ENCODE measurements at places on chromosomes 12 and 14. TPM values are rescaled to one million over a fixed set of nuclear protein-coding genes. Genes with fewer than 3 reads are reported as not detected.

ZNF605 gene
- 12.9 TPM for total RNA-seq

SYNDIG1L gene
- total RNA-seq = 0.11 TPM

SOX5 gene
- 2.9 TPM for total RNA-seq

APOF gene
- not detected for total RNA-seq

SLC10A1 gene
- not detected for total RNA-seq

MYL6B gene
- total RNA-seq = 54.1 TPM

KITLG gene
- 8.6 TPM for total RNA-seq

GTF2H3 gene
- 13.9 TPM for total RNA-seq

SP1 gene
- 27.4 TPM for total RNA-seq

ERO1A gene
- 14.6 TPM for total RNA-seq

WNT5B gene
- 2.1 TPM for total RNA-seq

HNF1A gene
- not detected for total RNA-seq

CCDC198 gene
- not detected for total RNA-seq

EEF1AKMT3 gene
- 0.99 TPM for total RNA-seq

HECTD1 gene
- total RNA-seq = 137 TPM

ABCC9 gene
- total RNA-seq = 81.8 TPM

FZD10 gene
- total RNA-seq = 0.05 TPM

LTBP2 gene
- total RNA-seq = 26.5 TPM

DHH gene
- 0.41 TPM for total RNA-seq

PLEKHH1 gene
- 3.7 TPM for total RNA-seq

SYCP3 gene
- not detected for total RNA-seq

STON2 gene
- total RNA-seq = 8.3 TPM
